Glomerular endothelial cell (primary cell): ENCODE measurements at places on chromosomes 1 and 21. TPM values are rescaled to one million over a fixed set of nuclear protein-coding genes. Genes with fewer than 3 reads are reported as not detected.

Gene NUP133
- 29.9 and 30.8 TPM in 2 replicates for total RNA-seq

DNA sequence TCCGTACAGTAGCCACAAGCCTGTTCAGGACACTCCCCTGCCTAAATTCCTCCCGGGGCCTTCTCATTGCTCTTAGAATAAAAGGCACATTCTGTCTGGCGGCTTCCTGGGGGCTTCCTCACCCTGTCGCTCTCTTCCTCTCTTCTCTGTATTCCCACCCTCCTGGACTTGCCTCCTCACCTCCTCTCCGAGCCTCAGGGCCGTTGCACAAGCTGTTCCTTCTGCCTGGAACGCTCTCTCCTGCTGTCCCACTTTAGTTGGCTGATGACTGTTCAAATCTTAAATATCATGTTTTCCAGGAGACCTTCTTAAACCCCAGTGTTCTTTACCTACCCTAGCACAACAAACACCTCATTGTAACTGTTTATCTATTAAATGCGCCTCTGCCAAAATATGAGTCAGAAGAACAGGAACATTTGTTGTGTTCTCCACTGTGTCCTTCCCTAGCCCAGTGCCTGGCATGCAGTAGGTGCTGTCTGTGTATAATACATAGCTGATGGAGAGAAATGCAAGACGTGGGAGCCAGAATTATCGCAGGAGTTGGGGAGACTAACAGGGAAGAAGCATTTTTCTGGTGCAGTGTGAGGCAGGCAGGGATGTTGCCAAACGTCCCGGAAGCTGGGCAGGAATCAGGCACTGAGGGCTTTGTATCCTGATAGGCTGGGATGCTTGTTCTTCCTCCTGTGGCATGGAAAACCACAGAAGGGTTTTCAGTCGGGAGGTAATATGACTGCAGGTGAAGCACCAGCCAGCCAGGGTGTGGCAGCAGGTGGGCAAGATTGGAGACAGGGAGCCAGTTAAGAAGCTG, 24.1 kb upstream of the THRAP3 start:
- no peak for DNase-seq

GRCh38 chr1:164225011-164225410, 334.0 kb upstream of the PBX1 start:
- no peak for DNase-seq

Gene MPL
- not detected in 2 replicates for total RNA-seq

DNA sequence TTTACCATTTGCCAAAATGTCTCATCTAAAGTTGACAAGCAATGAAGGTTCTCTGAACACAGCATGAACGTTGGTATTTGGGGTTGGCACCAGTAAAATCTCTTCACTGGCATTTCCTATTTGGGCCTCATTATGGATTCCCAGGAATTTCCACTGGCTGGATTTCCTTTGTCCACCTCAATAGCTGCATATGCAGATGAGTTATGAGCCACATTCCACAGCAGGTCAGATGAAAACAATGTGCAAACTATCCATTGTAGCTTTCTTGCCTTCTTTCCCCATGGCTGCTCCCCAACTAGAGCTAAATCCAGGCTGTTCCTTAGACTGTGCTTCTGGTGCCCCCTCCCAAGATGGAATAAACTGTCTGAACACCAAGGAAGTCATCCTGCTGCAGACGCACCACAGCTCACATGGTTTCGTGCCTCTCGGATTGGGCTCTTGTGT, 168.1 kb upstream of the FGGY start:
- DNase-seq: peak; percentile 77

Gene KIF26B
- 2.9 and 4.0 TPM in 2 replicates for total RNA-seq
